NCI-H524 treated with DMSO at 0.1 percent for 48 hours (cell line): ENCODE measurements at places on chromosomes 7 and 10.

DNA sequence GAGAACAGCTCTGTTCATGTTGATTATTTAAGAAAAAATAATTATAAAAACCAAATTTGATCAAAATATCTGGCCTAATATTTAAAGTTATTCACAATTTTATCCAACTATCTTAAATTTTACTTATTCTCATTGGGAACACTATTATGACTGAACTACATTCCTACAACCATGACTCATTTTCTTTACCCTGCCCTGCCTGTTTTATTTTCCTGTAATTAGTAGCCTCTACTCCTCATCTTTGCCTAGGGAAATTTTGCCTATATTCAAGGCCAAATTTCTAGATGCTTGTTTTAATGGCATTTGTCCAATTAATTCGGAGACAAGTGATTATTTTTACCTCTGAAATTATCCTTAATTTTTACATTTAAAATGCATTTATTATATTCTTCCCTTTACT lies 289.7 kb upstream of the TMEM229A start:
- DNase-seq: no peak

DNA sequence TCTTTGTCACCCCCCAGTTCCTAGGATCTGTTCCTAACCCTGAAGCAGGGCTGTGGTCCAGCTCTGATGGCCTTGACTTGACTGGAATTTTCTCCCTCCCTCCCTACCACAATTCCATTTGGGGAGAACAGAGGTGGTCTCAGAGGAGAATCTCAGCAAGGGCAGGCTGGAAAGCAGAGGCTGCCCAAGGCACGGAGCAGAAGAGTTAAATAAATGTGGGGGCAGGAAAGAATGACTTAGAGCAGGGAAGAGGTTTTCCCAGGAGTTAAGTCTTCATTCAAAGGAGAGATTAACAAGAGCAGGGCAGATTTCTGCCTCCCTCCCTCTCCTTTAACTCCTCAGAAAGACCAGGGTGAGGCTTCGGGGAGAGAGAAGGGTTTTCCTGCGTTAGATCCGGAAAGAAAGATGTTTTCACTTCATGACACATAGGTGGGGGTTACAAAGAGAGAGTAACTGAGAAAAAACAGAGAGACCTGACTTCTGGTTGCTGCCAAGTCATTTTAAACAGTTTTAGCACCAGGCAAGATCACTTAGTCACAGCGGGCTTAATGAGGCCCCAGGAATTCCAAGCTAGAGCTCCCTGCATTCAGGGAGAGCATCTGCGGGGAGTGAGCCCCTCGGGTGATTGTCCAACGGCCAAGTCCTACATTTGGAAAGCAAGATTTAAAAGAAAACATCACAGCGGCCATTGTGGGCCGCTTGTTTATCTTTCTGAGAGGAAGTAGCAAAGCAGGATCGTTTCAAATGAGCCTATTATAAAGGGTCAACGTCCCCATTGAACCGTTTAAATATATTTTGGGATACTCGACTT lies 78.7 kb downstream of the ARHGAP22 start:
- DNase-seq: no peak

- DNase-seq: no peak
Measured at GRCh38 chr7:157877298-157878090, 540.7 kb downstream of the DNAJB6 start.

DNA sequence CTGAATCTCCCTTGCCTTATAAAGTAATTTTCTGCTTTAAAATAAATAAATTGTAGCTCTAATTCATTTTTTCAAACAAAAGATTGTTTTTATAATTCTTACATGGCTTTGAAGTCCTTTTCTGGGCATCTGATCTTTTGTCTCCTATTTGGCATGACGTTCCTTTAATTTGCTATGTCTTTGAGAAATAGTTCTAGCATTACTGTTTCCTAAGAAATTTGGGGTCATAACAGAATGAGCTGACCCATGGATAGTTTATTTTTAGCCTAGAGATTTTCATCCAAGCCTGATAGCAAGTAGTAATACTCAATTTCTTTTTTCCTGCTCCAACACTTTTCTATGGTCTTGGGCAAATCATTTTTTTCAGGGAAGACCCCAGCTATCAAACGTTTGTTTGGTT lies 31.4 kb downstream of the CCDC71L start:
- no peak for DNase-seq
